ENCODE measurements at places on chromosomes 5 and 9.

DNA sequence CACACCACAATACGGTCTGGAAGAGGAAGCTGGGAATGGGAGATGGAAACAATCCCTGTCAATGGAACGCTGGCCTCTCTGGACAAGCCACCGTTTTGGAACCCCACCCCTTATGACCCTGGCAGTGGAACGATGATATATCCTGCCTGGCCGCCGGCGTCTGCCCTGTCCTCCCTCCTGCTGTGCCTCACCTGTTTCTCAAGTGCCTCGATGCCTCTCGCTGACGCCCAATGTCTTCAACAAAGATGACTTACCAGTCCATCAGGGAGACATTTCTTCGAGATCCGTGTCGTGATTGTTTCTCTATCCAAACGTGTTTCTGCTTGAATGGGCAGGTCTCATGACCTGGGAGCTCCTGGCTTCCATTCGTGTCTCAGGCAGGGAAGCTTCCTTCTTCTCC is 476.5 kb downstream of the SPATA31A7 start:
- no peak for DNase-seq

GRCh38 chr9:4839470-4839912 is 46.7 kb downstream of the RCL1 start:
- DNase-seq = no peak

DNA sequence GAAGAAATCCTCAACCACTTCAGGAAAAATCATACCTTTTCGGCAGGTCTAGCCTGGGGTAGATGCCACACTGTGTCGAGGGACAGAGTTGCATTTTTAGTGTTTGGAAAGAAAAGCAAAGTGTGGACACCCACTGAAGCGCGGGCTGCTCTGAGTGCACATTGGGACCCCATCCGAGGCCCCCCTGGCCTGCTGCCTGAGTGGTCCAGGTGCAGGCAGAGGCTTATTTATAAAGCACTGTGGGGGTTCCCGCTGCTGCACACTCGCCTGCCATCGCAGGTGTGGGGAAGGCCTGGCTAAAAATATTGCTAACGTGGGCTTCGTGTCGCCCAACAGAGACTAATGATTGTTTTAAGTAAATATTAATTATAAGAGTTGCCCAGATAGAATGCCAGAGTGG is 119.4 kb downstream of the CRB2 start:
- no peak for DNase-seq

GRCh38 chr5:130545291-130545690 is 619.8 kb downstream of the HINT1 start:
- no peak for DNase-seq

GRCh38 chr9:8251566-8251965 is 452.0 kb upstream of the DMAC1 start:
- DNase-seq = no peak

DNA sequence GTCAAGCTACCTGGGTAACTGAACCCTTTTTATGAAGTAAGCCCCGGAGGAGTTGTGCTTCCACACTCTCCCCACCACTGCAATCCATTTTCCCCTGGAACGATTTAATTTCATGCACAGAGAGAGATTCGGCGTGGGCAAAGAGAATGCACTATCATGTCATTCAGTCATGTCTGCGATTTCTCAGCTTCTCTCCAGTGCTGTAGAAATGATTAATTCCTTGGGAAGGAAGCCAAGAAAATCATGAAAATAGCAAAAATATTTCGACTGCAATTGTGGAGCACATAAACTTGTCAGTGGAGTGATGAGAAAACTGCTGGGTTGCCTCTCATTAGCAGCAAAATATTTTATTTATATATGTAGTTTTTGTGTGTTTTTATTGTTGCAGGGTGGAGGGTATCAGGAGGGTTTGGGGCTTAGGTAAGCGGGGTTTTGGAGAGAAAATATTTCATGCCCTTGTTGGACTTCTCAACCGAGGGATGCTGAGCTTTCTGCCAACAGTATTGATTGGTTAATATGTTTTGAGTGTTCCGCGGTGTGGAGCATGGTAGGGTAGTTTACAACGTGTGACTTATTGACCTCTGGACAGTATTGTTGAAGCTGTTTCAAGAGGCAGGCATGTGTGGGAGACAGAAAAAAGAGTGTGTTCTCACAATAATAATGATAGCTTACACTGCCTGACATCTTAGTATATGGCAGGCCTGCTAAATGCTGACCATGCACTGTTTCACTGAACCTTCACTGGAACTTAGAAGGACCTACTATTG is 69.3 kb downstream of the SGCD start:
- no peak for DNase-seq

GRCh38 chr9:132214027-132214622 is 52.3 kb downstream of the NTNG2 start:
- no peak for DNase-seq

GRCh38 chr5:9861666-9862256 is 231.6 kb upstream of the TAS2R1 start:
- no peak for DNase-seq

DNA sequence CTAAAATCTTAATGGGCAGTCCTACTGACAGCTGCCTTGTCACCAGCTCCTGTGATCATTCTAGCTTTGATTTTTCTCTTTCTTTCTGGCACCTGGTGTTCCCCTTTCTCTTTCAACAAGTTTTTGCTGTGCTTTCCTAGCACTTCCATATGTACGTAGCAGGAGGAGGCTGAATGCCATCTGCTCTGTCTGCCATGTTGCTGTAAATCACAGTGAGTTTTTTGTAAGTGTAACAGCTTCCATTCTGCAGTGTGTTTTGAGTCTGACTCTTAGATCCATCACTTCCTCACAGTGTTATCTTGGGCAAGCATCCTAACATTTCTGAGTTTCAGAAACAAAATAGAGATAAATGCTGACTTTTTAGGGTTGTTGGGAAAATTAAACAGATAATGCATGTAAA is 247.9 kb downstream of the DOCK8 start:
- no peak for DNase-seq

DNA sequence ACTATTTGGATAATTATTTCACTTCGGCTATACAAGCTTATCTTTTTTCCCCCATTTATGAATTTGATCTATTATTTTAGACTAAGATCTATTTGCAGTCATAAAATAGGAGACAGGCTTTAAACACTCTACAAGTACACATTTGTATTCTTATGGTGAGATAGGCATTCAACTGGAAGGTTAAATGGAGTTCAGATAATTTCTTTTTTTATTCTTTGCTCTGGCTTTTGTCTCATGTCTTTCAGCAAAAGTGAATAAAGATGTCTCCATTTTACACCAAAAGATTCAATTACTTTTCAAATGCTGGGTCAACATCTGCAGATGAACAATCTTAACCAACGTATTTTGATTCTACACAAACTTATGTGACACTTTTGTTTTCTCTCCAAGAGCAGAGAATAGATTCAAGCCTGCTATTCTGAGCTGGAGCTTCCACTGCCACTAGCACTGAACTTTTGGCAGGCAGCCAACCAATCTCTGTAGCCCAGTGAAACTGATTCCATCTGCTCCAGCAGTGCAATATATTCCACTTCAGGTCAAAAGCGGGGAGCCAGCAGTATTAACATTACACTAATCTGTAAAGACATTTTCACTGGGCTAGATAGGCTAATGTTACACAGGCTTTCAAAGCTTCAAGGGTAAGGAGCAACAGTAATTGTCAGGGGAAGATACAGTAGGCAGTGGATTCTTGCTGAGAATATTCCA is 452.0 kb upstream of the ZNF608 start:
- DNase-seq = peak; percentile 56

DNA sequence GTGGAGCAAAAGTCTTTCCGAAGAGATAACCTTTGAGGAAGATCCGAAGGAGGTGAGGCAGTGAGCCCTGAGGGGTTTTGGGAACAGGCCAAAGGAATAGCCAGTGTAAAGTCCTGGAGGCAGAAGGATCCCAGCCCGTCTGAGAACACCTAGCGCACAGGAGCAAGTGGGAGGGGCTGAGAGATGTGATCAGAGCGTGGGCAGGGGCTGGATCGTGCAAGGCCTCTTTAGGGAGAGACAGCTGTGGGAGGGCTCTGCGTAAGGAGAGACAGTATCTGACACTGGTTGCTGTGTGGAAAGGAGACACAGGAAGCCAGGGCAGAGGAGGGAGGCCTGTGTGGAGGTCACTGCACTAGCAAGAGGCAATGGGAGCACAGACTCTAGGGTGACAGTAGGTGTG is 68.2 kb downstream of the BARX1 start:
- DNase-seq = no peak

DNA sequence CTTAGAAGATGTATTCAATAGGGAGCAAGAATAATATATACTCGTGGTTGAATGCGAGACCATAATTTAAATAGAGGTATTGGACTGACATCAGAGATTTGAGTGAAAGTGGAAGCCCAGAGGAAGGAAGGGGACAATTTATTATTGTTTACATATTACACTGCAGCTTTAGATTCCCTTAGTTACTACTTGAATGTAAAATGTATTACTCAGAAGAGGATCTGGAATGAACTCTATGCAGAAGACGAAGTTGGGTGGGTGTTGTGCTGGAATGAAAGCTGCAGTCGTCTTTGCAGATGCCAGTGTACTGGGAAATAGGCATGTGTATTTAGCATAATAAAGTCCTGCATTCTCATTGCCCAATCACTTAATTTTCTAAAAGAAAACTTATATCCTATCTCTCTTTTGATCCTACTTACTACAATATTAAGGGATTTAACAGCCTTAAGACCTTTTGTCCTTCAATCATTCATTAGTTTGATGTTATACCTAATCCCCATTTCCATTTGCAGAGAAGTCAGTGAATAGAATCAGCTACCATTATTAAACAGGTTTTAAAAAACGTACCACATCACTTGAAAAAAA is 570.7 kb upstream of the WWC1 start:
- DNase-seq = no peak

DNA sequence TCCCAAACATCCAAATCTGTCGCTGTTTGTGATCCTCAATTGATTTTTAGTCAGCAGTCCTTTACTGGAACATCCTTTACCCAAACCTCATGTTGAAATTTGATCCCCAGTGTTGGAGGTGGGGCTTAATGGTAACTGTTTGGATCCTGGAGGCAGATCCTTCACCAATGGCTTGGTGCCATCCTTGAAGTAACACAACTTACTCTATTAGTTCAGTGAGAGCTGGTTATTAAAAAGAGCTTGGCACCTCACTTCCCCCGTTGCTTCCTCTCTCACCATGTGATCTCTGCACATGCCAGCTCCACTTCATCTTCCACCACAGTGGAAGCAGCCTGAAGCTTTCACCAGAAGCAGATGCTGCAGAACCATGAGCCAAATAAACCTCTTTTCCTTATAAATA is 40.3 kb downstream of the DNAJB5 start:
- no peak for DNase-seq

DNA sequence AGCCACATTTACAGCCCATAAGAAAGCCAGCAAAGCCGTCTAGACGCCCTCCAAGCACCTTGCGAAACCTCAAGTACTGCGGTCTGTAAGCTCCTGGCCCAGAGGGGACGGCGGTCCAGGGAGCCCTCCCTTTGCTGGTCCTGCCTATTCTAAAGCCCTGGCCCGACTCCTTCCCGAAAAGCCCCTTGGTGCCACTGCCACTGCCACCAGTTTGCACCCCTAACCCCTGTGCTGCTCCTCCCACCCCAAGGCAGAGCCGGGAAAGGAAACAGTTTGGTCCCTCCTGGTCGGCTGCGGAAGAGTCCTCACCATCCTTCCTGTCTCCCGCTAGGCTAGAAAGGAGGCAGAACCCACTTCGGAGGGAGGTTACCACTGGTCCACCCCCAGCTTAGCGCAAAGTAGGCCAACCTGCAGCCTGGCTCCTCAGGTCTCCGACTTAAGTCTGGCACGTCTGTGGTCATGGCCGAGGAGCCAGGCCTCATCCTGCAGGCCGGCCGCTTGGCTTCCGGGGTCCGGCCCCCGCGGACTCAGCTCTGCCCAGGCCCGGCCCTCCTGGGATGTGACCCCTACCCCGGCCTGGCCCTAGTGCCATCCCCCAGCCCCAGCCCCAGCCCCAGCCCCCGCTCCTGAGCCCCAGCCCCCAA is 916 bp downstream of the TOR1A start:
- DNase-seq = no peak

- no peak for DNase-seq
These were observed 93.2 kb downstream of the PCSK1 start for GRCh38 chr5:96339862-96340261.
